ENCODE measurements at places on chromosomes 2 and 18. TPM values are rescaled to one million over a fixed set of nuclear protein-coding genes. Genes with fewer than 3 reads are reported as not detected.
A peak's percentile ranks its signal among the peaks of the same experiment; 100 is the strongest.

CYBRD1 gene
- 7.9 TPM for total RNA-seq

RNF125 gene
- total RNA-seq = 14.4 TPM

PRPF40A gene
- 189 TPM for total RNA-seq

R3HDM1 gene
- total RNA-seq = 60.4 TPM

G6PC2 gene
- total RNA-seq = not detected

DNA sequence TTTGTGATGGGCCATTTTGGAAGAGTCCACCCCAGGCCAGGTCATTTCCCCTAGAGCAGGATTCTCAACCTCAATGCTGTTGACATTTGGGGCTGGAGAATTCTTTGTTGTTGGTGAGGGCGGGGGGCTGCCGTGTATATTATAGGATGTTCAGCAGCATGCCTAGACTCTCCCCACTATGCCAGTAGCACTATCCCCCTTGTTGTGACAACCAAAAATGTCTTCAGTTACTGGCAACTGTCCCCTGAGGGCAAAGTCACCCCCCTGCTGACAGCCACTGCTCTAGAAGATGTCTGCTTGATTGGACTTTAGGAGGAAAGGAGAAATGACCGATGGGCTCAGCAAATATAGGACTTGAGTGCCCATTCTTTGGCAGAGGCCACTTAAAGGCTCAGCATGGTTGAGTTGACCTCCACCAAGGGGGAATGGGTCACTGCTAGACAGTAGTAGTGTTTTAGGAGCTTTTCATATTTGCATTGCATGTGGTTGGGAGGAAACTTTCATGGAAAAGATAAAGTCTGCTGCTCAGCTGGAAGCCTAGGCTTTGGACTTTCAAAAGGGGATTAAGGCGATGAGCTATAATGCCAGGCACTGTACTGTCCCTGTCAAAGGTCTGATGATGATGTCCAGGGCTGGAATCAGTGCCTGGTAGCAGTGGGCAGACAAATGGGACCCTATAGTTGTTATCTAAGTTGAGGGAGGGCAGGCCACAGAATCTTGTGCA lies 61.1 kb upstream of the MCFD2 start:
- no peaks in the 10 kb centered on the region for H3K36me3 ChIP-seq
- H3K27ac ChIP-seq = no peak overlapping the region
- H3K27me3 ChIP-seq = no peaks in the 10 kb centered on the region
- H3K4me1 ChIP-seq = peaks cover 4% of the 10 kb centered on the region
- H3K4me3 ChIP-seq = no peak overlapping the region

GRCh38 chr2:73985308-73986084 lies 786 bp downstream of the TET3 start:
- peak overlapping the region; percentile 82 for H3K27ac ChIP-seq
- H3K36me3 ChIP-seq = peaks cover 17% of the 10 kb centered on the region
- H3K4me1 ChIP-seq = peaks cover 72% of the 10 kb centered on the region

DNA sequence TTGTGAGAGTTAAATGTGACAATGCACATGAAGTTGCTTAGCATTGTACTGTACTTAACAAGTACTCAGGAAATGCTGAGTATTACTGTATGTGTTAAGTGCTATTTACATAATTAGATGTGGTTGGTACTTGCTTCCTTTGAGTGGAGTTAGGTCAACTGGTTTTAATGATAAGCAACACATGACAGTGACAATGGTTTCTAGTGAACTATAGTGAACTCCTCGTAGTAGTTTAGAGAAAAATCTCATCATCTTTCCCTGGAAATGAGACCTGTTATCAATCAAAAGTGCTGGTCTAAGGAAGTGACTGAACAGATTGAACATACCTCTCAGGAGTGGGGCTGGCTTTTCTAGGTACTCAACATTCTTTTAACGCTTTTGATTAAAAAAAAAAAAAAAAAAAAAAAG lies 29.2 kb upstream of the ZDBF2 start:
- H3K36me3 ChIP-seq = no peaks in the 10 kb centered on the region
- H3K27ac ChIP-seq = no peak overlapping the region
- peaks cover 27% of the 10 kb centered on the region for H3K27me3 ChIP-seq
- no peak for DNase-seq
- H3K4me3 ChIP-seq = no peak overlapping the region
- H3K4me1 ChIP-seq = no peaks in the 10 kb centered on the region

- no peaks in the 10 kb centered on the region for H3K27me3 ChIP-seq
- H3K36me3 ChIP-seq = peaks cover 3% of the 10 kb centered on the region
- no peak overlapping the region for H3K27ac ChIP-seq
- H3K4me3 ChIP-seq = no peak overlapping the region
- no peak for DNase-seq
Measured at GRCh38 chr18:59011786-59012185, 127.9 kb upstream of the SEC11C start.

- no peak overlapping the region for H3K4me3 ChIP-seq
- no peaks in the 10 kb centered on the region for H3K4me1 ChIP-seq
- no peak for DNase-seq
- H3K27me3 ChIP-seq = no peaks in the 10 kb centered on the region
- H3K36me3 ChIP-seq = peaks cover 21% of the 10 kb centered on the region
Measured at GRCh38 chr2:187819624-187820023, 265.4 kb upstream of the TFPI start.

DNA sequence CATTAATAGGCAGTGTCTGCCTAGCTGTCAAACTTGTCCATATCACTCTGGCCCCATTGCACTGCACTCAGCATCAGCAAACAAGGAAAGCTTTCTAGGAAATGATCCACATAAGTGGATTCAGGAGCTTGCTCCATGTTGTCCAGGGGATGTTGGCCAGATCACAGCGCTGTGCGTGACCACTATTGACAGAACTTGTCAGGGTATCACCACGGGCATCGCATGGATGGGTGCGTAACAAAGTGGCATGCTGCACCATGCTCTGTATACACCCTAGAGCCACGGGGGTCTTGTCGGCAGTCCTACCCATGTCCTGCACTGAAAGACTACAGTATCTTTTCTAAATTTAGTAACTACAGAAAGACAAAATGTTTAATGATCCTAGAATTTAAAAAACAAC lies 15.6 kb downstream of the SATB2 start:
- peaks cover 68% of the 10 kb centered on the region for H3K4me1 ChIP-seq
- no peak overlapping the region for H3K27ac ChIP-seq
- H3K36me3 ChIP-seq = no peaks in the 10 kb centered on the region
- no peaks in the 10 kb centered on the region for H3K27me3 ChIP-seq
- DNase-seq = no peak

DNA sequence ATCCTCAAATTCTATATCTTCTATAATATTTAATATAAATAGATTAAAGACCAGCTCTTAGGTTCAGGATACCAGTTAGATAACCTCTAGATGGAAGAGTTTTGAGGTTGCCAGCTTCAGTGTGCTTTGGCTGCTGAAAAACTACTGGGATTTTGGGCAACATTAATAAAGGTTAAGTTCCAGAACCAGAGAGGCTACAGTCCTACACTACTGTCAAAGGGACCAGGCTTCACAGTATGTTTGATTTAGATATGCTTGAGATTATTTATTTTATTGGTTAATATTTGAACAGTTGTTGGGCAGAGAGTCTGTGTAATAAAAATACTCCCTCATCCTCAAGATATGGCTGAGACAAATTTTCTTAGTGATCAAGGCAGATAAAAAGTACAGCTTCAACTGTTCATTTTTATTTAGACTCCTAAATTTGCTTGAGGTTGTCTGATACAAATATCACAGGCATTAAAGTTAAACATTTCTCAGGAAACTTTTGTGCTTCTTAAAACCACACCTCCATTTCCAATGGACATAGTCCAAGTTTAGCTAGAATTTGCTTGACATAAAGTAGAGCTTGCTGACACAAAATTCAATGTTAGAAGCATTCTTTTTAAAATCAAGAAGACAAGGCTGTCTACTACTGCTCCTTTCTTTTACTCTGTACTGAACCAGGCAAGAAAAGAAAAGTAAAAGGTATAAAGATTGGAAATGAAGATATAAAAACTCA lies 19.7 kb upstream of the TMEM17 start:
- DNase-seq = no peak
- H3K4me3 ChIP-seq = 0 out of 2 replicates have a peak overlapping the region, but pooled peaks have one; percentile 5
- H3K27ac ChIP-seq = peak overlapping the region; percentile 93
- no peaks in the 10 kb centered on the region for H3K27me3 ChIP-seq
- peaks cover 34% of the 10 kb centered on the region for H3K4me1 ChIP-seq
